ENCODE measurements at places on chromosomes 13 and 19.

GRCh38 chr19:29492769-29493168, 33.0 kb upstream of the VSTM2B start:
- no peak for DNase-seq

DNA sequence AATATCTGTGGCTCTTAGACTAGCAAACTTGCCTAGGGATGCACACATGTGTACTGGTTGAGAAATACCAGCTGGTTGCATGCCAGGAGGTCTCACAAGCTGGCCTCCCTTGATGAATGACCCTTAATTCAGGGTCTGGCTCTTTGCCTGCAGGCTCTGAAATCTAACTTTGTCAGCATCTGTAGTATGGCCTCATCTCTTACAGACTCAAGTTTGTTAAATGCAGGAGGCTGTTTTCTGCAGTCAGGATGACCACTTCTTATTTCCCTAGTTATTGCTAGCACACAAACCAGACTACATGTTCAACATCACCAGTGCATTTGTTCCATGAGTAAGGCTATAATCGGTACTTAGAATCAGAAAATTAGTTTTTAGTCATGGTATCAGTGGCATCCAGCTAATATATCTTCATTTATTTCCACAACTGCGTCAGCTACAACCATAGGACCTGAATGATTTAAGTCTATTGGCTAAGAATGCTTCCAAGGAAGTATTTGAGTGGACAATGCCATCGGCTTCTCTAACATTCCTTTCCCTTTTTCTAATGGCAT, 23.3 kb upstream of the POSTN start:
- no peak for DNase-seq

DNA sequence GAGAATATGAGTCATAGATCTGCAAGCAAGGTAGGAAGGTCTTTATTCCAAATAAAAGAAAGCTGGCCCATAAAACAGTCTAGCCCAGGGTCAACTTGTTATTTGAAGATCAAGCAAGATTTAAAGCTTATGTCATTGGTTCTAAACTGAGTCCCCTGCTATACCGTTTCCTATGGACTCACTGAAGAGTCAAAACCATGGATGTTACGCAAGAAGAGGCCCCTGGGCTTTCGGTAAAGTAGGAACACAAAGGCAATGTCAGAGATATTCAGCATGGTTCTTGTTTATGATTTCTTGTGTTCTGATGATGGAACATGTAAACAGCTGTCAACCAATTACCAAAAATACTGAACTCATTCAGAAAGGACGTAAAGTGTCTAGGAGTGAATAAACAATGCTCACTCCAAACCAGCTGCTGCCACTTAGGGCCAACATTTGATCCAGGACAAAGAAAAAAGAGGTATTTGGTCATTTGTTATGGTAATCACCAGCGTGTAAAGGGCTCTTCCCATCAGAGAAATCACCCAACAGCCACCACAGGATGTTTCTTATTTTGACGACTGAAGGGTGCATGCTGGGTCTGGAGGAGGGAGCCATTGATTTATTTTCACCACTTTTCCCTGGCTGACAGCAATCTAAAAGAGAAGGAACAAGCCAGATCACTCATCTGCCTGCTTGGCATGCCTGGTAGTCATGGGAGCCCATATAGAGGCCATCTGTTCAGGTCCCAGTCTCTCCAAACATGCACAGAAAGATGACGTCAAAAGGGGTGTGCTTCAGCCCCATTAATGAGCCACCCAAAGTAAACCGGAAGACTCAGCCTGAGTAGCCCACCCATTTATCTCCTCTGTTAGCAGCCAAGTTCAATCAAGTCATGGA, 68.3 kb downstream of the FGF14 start:
- no peak for DNase-seq

DNA sequence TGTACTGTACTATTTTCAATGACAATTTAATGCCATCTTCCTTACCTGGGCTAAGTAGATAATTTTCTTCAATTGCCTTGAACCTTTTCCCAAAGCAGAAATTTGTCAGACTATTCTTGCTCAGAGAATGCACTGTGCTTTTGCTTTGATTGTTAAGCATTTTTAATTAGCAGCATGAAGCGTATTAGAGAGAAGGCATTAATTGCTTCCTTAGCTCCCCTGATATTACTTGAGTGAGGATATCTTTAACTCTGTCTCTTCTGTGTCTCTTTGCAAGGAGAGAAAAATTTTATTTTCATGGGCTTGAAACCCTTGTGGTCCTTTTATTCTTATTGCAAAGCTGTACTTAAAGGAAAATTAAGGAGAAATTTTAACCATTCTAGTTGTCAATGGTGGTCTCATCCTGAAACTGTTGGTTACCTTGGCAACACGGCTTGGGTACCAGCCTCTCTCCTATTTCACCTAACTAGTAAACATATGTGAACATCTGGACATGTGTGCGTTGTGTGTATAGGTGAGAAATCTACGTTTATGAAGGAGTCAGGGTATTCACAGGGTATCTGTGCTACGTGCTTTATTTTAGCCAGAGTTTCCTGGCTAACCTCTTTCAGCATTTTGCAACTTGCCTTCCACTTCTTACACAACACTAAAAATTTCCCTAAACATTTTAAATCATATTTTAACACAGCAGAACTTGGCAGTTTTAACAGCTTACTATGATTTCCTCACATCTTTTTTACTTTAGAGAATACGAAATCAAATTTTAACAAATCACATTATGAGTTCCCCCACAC, 225.5 kb downstream of the KLF5 start:
- no peak for DNase-seq

DNA sequence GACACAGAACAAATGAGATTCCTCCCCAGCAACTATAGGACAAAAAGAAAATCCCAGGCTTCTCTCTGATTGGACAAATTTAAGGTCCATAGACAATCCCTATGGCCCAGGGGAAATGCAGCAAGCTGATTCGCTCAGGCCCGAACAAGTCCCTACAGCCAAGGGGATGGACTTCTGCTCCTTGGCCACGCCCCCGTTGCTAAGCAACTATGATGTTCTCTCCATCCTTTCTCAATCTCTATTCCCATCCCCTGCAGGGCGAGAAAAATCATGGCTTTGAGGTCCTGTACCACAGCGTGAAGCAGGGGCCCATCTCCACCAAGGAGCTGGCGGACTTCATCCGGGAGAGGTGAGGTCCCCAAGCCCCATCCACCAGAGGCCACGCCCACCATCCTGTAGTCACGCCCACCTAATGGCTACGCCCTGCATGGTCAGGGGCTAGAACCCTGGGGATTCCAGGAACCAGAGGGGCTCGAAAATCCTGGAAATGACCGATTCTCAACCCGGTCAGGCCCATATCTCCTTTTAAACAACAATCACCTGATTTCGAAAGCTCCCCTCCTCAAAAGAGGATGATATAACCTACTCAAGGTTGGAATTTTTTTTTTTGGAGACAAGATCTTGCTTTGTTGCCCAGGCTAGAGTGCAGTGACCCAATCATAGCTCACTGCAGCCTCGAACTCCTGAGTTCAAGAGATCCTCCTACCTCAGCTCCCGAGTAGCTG, 11.4 kb downstream of the FCHO1 start:
- DNase-seq: no peak

DNA sequence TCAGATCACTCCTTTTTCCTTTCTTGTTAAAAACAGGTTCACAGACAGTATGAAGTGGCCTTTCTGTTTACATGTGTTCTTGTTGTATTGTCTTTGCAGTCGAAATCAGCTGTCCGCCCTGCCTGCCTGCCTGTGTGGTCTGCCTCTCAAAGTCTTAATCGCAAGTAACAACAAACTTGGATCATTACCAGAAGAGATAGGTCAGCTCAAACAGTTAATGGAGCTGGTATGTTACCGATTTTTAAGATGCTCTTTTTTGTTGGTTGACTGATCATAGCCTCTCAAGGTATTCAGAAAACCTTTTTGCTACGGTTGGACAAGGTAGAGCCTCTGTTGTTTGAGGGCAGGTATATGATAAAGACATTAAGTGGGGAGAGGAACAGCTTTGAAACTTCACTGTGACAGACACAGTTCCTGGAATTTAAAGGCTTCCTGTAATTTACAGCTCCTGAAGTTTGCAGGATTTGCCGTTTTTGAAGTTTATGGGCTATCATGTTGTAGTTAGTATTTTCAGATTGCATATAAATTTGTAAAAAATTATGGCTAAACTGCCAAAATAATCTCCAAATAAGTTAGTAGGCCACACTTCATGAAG, 116.1 kb downstream of the LRCH1 start:
- DNase-seq: no peak

DNA sequence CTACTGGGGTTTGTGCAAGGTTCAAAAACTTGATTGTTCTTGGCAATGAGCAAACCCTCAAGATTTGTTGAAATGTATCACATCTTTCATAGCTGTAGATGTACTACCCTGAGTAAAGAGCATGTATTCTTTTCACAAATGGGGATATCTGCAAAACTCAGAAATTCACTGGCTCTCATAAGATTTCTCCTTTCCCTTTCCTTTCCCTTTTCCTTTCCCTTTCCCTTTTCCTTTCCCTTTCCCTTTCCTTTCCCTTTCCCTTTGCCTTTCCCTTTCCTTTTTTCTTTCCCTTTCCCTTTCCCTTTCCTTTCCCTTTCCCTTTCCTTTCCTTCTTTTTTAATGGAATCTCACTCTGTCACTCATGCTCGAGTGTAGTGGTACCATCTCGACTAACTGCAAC, 69.1 kb downstream of the FNDC3A start:
- no peak for DNase-seq

DNA sequence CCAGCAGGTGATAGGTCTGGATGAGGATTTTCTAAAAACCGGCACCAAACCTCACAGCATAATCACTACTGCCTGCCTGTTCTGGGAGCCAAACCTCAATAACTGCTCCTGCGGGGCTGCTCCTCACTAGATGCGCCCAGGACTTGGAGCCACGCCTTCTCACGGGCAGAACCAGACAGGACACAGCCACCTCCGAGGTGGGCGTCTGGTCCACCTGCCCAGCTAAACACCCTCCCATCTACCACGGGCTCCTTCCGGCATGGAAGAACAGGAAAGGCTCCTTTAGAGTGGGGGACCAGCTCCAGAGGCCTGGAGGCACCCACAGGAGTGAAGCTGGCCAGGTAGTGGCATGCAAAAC, 73.5 kb downstream of the PEPD start:
- no peak for DNase-seq

DNA sequence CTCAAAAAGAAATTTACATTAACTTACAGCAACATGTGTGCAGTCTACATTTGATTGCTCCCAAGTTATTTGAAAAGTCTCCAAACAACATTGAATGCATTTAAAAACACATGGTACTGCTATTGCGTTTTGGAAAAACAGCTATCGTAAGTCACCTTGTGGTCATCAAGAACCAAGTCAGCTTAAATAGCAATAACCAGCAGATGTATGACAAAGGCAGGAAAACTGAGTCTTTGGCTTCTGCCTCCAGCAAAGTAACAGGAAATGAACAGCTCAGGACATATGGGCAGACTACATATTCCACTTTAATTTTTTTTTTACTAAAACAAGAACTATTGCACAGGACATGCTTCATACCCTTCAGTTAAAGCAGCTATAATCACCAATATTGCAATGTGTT, 580.6 kb upstream of the SPRY2 start:
- DNase-seq: no peak

DNA sequence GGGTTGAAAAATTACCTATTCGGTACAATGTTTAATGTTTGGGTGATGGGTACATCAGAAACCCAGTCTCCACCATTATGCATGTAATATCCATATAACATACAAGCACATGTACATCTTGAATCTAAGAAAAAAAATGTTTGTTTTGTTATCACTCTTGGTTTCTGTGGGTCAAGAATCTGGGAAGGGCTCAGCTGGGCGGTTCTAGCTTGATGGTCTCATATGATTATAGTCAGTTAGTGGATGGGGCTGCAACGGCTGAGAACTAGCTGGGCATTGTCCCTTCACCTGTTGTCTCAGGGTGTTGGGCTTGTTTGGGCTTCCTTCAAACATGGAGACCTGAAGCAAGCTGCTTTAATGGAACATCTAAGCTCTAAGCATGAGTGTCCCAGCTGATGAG, 4.7 kb downstream of the ADGRE3 start:
- DNase-seq: no peak

- DNase-seq: no peak
These were observed 21.2 kb downstream of the ZNF787 start for GRCh38 chr19:56099638-56100539.

DNA sequence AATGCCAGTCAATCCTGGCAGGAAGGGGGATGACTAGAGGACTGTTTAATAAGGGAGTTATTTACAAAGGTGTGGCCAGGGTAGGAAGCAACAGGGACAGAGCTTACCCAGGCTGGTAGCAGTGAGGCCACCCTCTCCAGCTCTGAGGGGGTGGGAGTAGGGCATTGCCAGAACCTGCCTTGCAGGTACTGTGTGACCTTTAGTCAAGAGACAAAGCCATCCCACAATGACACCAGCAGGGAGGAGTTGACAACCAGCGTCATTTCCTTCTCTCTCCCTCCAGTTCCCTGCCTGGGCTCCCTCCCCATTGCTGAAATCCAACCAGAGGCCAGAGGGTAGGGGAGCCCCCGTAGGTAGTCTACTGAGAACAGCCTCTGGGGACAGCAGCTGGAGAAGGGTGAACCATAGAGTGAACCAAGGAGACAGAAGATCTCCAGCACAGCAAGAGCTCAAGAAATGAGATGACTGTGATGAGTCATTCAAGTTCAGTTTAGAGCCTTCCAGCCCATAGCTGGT, 33.3 kb upstream of the SPATA13 start:
- no peak for DNase-seq

- no peak for DNase-seq
These were observed at the start of gene HS6ST3 for GRCh38 chr13:96089749-96090239. Gene HS6ST3 (plus strand): TSS chr13:96090107.

- DNase-seq: no peak
These were observed 14.8 kb downstream of the TFDP1 start for GRCh38 chr13:113599391-113599790.

GRCh38 chr13:105442949-105443699, 1092.3 kb downstream of the EFNB2 start:
- no peak for DNase-seq

- no peak for DNase-seq
These were observed 54.5 kb downstream of the CEBPG start for GRCh38 chr19:33427801-33428626.

DNA sequence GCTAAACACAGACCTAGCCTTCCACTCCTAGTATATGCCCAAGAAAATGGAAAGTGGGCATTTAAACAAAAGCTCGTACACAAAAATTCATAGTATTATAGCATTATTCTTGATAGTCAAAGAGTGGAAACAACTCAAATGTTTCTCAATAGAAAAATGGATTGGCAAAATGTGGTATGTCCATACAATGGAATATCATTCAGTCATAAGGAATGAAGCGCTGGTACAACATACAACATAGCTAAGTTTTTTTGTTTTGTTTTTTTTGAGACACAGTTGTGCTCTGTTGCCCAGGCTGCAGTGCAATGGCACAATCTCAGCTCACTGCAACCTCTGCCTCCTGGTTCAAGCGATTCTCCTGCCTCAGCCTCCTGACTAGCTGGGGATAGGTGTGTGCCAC, 11.9 kb downstream of the ZNF558 start:
- DNase-seq: no peak

DNA sequence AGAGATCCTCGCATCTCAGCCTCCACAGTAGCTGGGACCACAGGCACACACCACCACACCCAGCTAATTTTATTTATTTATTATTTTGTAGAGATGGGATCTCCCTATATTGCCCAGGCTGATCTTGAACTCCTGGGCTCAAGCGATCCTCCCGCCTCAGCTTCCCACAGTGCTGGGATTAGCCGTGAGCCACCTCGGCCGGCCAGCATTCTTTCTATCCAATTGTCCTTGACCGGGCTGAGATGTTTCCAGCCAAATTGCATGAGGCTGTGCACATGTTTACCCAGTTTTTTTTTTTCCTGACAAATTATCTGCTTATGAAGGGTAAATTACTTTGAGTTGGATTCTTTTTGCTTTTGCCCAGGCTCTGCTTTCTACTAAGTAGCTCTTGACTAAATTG, 28.2 kb downstream of the UNC13A start:
- no peak for DNase-seq

GRCh38 chr13:112831196-112831595, 137.8 kb upstream of the MCF2L start:
- DNase-seq: no peak

All from stimulated activated CD4-positive, alpha-beta T cell treated with anti-CD3 and anti-CD28 coated beads, Interleukin-12 subunit alpha, Interleukin-12 subunit beta, amount 100 ng/mL, for 24 hours (primary cell).